ENCODE measurements at places on chromosomes 12 and 14.
A peak's percentile ranks its signal among the peaks of the same experiment; 100 is the strongest.

DNA sequence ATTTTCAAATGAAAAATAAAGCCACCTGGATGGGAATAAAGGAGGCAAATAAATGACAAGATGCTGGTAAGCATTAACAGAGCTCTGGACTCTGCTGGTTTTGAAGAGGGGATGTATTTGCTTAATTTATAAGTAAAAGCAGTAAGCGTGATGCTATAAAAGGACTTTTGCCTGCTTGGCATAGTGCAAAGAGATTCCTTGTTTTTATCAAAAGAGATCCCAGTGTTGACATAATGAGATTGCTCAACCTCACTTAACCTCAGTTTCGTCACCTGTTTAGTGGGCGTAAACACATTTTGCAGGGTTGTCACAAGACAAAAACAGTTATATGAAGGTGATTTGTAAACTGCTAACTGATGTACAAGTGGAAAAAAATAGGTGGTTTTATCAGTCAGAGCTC is 13.8 kb downstream of the ASCL1 start:
- no peak for DNase-seq

GRCh38 chr14:91893007-91893406 is 25.7 kb upstream of the TC2N start:
- DNase-seq, result no peak

GRCh38 chr14:78986989-78987388 is 816.8 kb downstream of the NRXN3 start:
- DNase-seq, result no peak

DNA sequence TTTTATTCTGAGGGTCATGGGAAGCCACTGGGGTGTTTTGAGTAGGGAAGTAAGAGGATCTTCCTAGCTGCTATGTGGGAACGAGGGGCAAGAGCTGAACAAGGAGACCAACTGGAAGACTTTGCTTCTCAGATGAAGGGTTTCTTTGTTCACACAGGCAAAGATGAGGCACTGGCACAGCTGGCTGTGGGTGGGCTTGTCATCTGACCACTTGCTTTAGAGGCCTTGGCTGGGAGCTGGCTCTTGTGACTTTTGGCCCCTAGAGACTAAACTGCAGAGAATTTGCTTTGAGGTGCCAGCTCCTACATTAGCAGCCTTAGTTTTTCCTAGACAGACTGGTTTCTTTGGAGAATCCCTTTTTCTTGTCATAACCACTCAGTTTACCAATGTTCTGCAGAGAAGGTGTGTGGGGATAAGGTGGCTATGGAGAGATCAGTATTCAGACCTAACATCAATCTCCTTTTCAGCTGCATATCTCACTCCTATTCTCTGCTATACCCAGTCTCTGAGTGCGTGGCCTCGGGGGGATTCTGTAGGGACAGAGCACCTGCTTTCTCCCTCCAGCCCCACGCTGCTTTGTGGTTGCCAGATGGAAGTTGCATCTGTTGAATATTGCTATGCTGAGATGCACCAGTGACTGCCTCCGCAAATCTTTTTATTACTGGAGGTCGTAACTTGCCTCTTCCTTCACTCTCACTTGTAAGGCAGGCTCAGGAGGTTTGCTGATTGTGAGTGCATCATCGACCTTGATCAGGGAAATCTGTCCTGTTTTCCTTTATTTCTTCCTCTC is 12.7 kb downstream of the PPP2R5C start:
- no peak for DNase-seq

- DNase-seq, result no peak
Observed at GRCh38 chr12:104588047-104588920, 131.5 kb downstream of the CHST11 start.

DNA sequence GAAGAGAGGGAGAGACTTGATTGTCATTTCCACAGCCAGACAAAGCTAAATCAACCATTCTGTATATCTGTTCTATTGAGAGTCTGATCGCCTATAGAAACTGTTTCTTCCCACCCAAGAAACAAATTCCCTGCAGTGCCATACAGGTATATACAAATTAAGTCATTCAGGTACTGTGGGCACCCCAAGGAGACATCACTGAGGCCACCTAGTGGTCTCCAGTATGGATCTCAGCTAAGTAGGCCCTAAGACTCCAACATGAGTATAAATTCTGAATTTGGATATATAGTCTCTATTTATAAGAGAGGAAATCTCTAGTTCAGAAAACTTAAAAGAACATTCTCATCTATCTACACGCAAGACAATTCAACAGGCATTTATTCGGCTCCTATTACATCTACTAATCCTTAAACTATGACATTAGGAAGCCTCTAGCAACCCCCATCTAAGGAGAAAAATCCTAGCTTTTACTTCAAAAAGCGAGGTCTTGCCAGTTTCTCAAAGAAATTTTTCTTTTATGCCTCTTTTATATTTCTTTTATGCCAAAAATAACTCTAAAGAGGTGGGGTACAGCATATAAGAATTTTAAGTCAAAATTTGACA is 62.6 kb downstream of the DCAF5 start:
- peak; percentile 12 for DNase-seq

DNA sequence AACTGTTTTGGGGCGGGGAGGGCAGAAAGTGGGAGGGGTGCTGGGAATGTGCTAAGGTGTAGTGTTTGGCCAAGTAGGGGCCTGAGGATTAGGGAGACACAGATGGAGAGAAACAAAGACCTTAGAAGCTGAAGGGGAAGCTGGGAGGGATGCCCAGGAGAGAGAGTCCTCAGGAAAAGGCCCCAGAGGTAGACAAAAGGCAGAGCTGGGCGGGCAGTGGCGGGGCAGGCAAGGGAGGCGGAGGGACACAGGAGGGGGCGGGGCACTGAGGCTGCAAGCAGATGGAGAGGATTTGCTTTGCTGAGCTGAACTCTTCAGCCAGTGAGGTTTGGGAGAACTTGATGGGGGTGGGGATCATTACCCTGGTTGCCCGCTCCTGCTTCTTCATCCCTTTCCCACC is 2.8 kb downstream of the PTMS start:
- no peak for DNase-seq

GRCh38 chr14:50100805-50101204 is 15.6 kb downstream of the VCPKMT start:
- DNase-seq, result no peak

- no peak for DNase-seq
Observed at GRCh38 chr12:133202493-133203343, 21.4 kb downstream of the ZNF268 start.

DNA sequence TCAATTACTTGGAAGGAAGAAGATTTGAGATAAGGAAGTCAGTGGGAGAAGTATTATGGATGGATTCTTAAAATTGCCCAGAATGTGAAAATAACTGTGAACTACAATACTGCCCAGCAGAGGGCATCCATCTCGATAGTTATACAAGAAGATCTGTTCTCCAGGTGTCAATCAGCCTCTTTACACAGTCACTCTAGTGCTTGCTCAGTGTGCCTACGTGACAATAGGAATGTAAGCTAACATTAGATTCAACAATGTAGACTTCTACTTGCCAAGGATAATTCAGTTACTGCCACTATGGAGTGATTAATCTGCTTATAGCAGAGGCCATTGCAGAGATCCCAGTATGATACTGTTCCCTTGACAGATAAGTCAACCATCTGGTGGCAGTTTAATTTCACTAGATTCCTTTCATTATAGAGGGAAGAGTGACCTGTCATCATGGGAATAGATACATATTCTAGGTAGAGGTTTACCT is 10.6 kb upstream of the MAP4K5 start:
- DNase-seq, result peak; percentile 65

- peak; percentile 30 for DNase-seq
Observed at GRCh38 chr14:56119201-56119981, 1.2 kb downstream of the PELI2 start.

DNA sequence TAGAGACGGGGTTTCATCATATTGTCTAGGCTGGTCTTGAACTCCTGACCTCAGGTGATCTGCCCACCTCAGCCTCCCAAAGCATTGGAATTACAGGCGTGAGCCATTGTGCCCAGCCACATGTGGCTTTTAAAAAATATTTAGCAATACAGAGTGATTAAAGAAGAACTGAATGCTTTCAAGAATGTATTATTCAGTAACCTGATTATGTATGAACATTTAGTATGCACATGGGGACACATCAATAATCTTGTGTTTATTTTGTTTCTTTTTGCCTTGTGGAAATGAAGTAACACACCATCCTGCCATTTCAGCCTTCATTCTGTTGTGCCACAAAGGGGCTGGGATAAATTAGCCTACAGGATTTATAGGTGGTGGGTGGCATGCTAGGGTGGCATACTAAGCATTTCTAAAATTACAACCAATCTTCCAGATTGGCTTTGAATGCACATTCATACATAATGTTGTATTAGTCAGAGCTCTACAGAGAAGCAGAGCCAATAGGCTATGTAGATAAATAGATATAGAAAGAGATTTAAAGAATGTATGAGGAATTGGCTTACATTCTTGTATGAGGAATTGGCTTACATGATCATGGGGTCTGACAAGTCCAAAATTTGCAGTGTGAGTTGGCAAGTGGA is 25.5 kb upstream of the TXNRD1 start:
- DNase-seq, result no peak

- no peak for DNase-seq
Observed at GRCh38 chr12:114425031-114425626, 19.2 kb upstream of the TBX5 start.

- DNase-seq, result no peak
Observed at GRCh38 chr12:77979597-77980250, 149.0 kb downstream of the NAV3 start.

GRCh38 chr14:92579244-92579936 is 65.8 kb downstream of the RIN3 start:
- DNase-seq, result no peak

- no peak for DNase-seq
Observed at GRCh38 chr12:30822385-30823155, 67.8 kb upstream of the CAPRIN2 start.

DNA sequence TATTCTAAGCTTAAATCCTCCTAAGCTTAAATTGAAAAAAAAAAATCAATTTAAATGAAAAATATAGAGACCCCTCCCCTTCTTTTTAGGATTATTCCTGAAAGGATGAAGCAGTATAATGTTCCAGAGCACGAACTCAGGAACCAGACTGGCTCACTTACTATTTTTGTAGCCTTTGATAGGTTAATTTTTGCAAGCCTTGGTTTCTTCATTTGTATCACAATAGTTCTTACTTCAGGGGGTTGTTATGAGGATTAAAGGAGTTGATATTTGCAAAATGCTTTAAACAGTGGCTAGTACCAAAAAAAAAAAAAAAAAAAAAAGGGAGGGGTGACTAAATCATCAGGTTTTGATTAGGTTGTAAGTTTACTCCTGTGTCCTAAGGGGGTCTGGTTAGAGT is 3.1 kb upstream of the RBM25 start:
- no peak for DNase-seq

GRCh38 chr14:88352698-88353097 is 29.6 kb upstream of the KCNK10 start:
- peak; percentile 93 for DNase-seq

DNA sequence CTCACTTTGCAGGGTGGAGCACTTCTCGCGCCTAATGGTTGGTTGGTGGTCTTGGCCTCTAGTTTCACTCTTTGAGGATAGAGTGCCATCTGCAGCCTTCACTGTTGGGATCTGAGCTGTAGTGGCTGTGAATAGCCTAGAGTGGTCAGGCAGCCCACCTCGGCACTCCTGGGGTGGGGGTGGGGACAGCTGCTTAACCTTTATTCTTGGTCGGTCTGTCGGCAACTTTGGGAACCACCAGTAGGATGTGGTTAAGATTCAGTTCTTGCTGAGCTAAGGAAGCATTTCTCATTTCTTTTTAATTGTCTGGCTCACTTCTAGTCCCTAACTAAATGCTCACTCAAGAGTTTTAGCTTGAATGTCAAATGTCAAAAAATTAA is 21.1 kb downstream of the TMBIM6 start:
- no peak for DNase-seq

- DNase-seq, result no peak
Observed at GRCh38 chr14:34211732-34212131, 250.3 kb downstream of the SPTSSA start.

DNA sequence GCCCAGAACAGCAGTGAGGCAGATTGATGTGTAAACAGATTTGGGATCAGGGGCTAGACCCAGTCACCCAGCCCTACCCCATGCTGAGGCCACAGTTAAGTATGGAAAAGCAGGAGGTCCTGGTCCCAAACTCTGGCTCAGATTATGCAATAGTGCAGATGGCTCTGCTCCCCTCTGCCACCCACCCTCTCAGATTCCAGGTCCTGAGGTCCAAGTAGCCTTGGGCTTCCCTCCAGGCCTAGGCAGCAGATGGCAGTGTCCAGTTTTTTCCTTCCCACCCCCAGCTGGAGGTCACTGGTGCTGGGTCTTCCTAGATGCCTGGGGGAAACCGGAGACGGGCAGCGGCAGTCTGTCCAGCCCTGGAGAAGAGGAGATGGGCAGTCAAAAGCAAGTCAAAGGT is 2.8 kb upstream of the DHH start:
- no peak for DNase-seq

DNA sequence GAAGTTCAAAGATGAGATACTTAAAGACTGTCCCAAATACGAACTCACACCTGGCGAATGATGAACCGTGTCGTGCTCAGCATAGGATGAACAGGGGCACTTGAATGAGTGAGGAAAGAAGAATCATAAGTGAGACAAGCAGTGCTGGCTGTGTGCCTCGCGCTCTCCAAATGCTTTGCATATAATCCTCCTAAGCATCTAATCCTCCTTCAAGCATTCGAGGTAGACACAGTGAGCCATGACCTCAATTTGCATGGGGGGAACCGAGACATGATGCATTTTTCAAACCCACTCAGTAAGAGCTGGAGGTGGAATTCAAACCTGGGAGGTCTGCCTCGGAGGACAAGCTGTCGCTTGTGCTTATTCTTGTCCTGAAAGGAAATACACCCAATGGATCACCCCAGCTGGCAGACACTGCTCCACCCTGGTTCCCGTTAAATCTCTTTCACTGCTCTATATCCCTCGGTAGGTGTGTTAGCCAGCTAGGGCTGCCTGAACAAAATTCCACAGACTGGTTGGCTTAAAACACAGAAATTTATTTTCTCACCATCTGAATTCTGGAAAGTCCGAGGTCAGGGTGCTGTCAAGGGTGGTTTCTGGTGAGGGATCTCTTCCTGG is 274.0 kb downstream of the SLC15A4 start:
- no peak for DNase-seq

- DNase-seq, result no peak
Observed at GRCh38 chr12:108802101-108802961, 55.1 kb downstream of the SSH1 start.

DNA sequence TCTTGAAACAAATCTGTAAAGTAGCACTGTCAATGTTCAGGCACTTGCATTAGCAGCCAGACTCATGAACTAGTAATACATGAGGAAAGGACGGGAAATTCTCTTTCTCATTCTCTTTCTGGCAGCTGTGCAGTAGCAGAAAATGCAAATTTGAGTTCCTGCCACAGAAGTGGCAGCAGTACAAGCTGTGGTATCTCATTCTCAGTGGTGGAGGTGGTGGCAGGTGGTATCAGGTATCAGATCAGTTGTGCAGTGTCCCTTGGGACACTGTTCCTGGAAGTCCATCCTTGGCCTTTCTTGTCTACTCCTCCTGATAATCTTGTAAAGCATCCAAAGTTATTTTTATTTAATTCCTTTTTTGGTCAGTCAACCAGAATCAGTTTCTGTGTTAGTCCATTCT is 103.0 kb downstream of the C12orf42 start:
- no peak for DNase-seq

- DNase-seq, result peak; percentile 17
Observed at GRCh38 chr14:100712490-100712889, 14.2 kb upstream of the DLK1 start.

Measured in NCI-H1105 (cell line).